NCI-H1105 (cell line): ENCODE measurements at places on chromosomes 11 and 22.

DNA sequence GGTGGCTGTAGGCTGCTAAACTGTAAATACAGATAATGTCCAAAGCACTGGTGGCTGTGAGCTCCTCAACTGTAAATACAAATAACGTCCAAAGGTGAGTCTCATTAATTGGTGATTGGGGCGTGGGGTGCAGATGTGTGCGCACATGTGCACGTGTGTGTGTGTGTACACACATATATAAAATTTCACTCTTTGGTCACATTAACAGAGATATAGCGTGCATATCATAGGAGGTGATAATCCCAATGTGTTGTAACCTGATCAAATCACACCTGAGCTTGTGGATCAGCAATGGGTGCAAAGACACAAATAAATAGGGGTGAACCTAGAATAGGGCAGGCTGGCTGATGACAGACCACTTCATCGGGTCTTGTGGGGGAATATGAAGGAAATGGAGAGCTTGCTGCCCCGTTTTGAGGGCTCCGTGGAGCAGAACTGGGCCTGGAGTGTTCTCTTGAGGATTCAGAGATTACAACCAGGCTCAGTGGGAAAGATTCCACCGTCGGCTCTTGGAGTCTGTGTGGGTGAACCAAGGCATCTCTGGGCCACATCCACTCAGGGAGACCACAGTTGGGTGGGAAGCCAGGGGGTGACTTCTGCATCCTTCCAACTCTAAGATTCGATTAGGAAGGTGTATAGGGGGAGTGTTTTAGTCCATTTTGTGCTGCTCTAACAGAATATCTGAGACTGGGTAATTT lies 24.9 kb upstream of the OSBPL5 start:
- DNase-seq, result no peak

DNA sequence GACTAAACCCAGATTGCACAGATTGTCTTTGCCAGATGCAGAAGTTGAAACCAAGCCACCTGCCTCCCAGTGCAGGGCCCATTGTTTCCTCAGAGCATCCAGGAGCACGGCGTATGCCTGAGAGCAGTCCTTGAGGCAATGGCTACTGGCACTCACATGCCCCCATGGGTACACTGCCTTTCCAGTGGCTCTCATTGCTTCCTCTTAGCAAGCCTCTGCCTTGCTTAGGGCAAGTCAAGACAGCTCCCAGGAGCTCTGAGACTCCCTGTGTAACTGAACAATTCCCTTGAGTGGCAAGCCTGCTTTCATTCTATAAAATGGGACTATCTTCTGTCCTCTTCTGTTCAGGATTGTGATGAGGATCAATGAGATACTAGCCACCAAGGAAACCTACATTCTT lies 4.1 kb downstream of the SYTL2 start:
- no peak for DNase-seq

DNA sequence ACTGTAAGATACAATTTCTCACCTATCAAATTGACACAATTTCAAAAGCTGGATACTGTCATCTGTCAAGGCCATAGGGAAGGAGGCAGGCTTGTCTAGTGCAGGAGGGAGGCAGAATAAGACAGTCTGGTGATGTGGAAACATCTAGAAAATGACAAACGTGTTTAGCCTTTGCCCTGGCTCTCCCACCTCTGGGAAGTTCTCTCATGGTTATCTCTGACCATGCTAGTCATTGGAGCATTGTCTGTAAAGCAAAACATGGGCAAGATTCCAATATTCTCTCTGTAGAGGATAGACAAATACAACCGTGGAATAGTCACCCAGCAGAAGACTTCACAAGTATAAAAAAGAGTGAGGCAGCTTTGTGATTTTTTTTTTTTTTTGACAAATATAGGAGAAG lies 9.1 kb upstream of the SERHL2 start:
- DNase-seq, result no peak

- no peak for DNase-seq
Observed at GRCh38 chr22:20749453-20749852, 24.5 kb upstream of the SERPIND1 start.

- no peak for DNase-seq
Observed at GRCh38 chr11:104043678-104044239, 7.3 kb downstream of the DDI1 start.

- DNase-seq, result no peak
Observed at GRCh38 chr11:114291381-114291780, 4.8 kb upstream of the NNMT start.
